ENCODE measurements at places on chromosomes 5 and 9.

DNA sequence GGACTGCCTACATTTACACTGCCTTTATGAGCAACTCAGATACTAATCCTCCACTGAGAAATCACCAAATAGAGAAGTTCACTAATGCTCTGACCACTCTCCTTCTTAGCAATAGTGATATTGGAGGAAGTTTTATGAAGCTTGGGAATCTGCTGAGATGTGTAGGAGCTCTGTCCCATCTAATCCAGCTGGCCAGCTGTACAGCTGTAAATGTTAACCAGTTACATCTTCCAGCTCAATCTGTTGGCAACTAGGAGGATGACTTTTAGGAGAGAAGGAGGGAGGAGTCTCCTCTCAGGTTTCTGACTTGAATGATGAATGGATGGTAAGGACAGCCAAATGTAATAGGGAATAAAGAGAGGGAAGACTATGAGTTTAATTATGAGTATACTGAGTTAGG lies 36.3 kb upstream of the LRRC19 start:
- DNase-seq, result no peak

DNA sequence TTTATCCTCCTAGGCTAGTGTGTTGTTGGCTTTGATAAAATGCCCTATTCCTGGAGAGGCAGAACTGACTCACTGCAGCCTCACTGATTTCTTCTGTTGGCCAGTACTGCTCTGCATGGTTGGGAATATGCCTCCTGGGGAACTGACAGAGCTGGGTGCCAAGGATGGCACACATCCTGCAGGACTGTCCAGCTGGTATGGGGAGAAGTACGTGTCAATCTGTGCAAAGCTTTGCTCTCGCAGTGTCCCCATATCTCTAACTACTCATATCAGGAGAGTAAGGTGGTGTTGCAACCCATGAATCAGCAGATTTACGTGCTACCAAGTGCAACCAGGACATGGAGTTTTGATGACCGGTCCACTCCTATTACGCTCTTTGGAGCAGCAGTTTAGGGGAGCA lies 74.7 kb downstream of the TEK start:
- no peak for DNase-seq

DNA sequence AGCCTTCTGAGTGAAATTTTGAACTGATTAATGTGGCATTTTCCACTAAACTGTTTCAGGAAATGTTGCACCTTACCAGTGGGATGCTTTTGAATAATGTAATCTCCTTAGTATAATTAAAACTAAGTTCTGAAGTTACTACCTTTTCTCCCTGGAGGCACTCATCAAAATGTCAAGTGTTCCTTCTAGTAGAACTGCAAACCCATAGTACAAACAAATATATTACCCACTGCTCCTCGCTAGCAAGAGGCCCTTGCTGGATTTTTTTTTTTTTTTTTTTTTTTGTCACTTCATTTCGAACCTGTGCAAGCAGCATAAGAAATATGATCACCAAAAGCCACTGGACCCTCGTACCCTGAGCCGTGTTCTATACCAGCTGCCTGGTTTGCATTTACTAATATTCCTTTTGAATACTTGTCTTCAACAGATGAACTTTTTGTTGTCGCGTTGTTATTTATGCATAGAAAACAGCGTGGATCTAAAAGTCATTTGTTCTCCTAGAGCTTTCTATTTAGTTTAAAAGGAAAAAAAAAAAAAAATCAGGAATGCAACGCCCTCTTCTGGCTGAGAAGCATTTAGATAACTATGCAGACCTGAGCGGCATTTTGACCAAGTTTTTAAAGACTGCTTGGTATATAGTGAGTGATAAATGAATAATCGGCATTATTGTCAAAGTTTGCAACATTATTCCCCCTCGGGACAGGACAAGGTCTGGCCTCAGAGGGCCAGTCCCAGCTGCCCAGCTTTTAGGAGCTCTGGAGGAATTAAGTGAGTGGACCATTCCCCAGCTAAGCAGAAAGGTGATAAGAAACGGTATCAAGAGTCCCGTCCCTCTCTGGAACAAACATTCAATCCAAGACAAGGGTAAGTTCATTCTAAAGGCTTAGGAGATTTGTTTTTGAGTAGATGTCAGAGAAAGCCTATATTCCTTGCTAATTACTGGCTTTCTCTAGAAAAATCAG lies 162.5 kb upstream of the KIF2A start:
- DNase-seq, result no peak

- no peak for DNase-seq
Observed at GRCh38 chr9:120736881-120737280, 22.6 kb upstream of the MEGF9 start.

DNA sequence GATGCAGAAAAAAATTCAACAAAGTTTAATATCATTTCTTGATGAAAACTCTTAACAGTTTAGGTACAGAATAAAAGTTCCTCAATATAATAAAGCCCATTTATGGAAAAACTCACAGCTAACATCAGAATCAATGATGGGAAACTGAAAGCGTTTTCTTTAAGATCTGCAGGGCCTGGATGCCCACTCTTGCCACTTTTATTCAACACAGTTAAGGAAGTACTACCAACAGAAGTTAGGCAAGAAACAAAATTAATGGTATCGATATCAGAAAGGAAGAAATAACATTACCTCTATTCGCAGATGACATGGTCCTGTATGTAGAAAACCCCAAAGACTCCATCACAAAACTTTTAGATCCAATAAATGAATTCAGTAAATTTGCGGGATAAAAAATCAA lies 542.4 kb upstream of the RGMB start:
- no peak for DNase-seq

- no peak for DNase-seq
Observed at GRCh38 chr5:141121563-141121962, at the start of gene PCDHB4. Gene PCDHB4 (plus strand): TSS chr5:141121818. CDS start chr5:141121999, 181 bp downstream.

- no peak for DNase-seq
Observed at GRCh38 chr5:151196556-151197290, 27.2 kb downstream of the CCDC69 start.

GRCh38 chr9:35795695-35796094 lies 4.3 kb downstream of the NPR2 start:
- DNase-seq, result no peak

GRCh38 chr5:66958201-66958979 lies 238.2 kb downstream of the CD180 start:
- DNase-seq, result no peak

DNA sequence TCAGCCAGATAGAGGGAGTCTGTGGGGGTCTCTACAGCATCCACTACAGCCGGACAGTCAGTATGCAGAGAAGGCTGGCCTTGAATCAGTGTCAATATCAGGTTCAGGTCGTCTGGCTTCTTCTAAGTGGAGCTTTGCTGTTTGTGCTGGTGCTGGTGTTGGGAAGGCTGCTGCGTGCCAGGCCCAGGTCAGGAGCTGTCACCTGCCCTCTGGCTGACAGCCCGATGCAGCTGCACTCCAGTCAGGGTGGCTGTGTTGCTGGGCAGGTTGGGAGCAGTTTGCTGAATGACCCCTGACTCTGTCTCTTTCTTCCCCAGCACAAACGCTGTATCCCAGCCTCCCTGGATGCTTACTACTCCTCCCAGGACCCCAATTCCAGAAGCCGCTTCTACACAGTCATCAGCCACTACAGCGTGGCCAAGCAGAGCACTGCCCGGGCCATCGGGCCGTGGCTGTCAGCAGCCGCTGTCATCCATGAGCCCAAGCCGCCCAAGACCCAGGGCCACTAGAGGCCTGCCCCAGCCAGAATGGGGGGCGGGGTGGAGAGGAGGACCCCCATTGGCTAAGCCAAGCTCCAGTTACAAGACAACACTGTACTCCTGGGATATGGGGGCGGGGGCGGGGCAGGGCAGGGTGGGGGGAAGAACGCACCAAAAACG lies 61.6 kb downstream of the NSG2 start:
- no peak for DNase-seq

GRCh38 chr9:76112151-76112550 lies 221.7 kb downstream of the PCSK5 start:
- DNase-seq, result no peak

DNA sequence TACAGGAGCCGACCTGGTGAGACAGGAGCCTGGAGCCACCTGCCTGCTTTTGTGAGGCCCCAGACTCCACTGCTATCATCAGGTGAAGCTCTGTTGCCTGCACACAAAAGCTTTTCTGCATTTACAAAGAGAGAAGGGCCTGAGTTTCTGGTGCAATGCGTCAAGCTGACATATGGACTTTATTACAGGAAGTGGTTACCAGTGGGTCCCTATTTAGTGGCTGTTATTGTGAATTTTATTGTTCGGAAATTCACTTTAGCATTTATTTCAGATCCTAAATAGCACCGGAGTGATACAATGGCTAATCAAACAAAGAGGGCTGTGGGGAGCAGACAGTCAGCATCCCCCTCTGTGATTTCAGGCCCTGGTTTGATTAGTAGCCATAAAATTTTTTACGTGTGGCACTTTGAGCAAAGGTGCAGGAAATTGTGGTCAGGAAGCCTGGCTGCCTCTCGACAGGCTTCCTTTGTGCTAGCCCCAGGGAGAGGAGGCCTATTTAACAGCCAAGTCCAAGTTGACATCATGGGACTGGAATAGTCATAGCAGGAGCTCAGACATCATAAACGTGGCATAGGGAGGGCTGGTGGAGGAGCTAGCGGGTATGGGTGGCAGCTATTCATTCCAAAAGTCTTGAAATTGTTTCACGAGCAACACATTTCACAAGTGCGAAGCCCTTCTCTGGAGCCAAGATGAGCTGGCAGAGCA lies 8.4 kb downstream of the TGFBI start:
- DNase-seq, result peak; percentile 47

GRCh38 chr9:16039218-16039987 lies 486.6 kb downstream of the CCDC171 start:
- DNase-seq, result no peak

DNA sequence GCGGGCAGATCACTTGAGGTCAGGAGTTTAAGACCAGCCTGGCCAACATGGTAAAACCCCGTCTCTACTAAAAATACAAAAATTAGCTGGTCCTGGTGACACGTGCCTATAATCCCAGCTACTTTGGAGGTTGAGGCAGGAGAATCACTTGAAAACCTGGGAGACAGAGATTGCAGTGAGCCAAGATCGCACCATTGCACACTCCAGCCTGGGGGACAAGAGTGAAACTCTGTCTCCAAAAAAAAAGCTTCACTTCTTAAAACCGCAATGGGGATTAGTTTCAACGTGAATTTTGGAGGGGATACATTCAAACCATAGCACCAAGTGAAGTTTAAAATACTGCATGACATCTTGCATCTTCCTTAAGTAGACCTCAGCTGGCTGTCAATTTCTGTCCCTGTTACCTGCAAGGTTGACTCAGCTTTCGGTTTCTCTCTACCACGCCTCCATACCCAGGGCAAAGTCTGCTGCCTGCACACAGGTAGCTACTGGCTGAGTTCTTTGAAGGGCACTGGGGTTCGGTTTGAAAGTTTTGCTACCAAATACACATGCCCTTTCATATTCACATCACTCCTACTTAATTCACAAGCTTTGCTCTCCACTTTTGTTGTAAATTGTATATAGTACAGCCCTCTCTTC lies 69.3 kb downstream of the KIAA1958 start:
- no peak for DNase-seq

DNA sequence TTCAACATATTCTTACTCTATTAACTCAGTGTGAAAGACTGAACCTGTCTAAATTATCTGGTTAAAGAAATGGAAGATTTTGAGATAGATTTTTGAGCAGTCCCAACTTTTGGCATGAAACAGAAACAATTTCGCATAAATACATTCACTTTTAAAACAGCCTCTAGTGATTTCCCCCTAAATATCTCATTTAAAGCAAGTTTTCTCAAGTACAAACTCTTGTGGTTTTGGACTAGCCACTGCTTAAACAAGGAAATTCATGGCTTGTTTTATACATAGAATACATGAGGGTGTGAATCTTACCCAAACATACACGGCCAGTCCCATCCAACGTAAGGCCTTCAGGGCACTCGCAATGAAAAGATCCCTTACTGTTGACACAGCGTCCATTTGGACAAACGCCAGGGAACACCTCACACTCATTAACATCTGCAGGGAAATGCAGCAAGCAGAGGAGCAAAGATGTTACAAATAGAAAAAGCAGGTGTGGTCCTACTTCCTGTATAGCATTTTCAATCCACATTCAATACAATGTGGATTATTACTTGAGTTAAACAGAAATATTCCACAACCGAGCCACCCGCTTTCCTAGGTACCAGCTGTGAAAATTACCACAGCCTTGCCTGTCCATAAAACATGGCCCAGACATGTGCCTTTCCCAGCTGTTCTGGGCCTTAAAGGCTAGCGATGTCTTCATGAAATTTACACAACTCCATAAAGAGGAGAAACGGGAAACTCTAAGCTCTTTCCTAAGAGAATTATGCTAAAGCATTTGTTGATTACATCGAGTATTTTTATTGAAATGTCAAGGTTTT lies 188.8 kb downstream of the FBN2 start:
- no peak for DNase-seq

GRCh38 chr9:73116031-73116430 lies 35.6 kb upstream of the ANXA1 start:
- no peak for DNase-seq

- DNase-seq, result no peak
Observed at GRCh38 chr9:136372561-136373299, 739 bp downstream of the CARD9 start.

DNA sequence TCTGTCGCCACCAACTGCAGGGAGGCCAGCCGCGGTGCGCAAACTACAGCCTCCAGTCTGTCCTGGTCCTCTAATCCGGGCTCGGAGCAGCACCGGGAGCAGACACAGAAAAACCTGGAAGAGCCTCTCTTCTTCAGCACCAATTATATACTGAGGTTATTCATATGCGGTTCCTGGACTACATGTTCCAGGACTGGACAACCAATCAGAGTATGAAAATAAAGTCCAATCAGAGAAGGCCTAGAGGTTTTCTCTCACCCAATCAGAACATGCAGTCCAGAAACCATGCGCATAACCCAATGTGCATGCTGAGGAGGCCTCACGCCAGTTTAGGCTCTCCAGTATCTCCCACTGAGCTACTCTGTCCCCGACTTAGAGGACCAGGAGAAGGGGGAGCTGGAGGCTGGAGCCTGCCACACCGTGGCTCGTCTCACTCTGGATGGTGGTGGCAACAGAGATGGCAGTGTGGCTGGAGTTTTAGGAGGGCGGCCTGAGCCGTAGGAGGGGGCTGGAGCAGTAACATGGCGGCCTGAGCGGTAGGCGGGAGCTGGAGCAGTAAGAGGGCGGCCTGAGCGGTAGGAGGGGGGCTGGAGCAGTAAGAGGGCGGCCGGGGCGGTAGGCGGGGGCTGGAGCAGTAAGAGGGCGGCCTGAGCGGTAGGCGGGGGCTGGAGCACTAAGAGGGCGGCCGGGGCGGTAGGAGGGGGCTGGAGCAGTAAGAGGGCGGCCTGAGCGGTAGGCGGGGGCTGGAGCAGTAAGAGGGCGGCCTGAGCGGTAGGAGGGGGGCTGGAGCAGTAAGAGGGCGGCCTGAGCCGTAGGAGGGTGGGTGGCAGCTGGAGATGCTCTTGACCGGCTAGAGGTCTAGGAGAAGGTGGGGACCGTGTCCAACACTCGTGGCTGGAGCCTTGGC lies 20.4 kb upstream of the TRIM52 start:
- DNase-seq, result no peak

All from stimulated activated CD4-positive, alpha-beta T cell treated with anti-CD3 and anti-CD28 coated beads, TNF-alpha, amount 100 ng/mL, for 48 hours (primary cell).